ENCODE measurements at places on chromosomes 13 and 19.

DNA sequence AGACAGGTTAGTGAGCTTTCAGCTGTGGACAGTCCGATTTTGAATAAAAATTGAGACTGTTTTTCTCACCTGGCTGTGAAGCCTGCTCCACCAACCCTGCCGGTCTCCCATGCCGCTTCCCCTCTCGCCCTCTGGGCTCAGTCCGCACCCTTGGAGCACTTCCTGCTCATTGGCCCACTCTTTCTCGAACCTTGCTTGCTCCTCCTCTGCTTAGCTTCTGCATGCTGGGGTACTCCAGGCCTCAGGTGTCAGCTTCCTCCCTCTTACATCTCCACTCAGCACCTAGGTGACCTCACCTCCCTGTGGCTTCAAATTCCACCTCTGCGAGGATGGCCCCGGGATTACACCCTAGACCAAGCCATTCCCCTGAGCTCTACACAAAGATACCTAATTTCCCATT is 39.6 kb downstream of the C13orf42 start:
- DNase-seq, result no peak

DNA sequence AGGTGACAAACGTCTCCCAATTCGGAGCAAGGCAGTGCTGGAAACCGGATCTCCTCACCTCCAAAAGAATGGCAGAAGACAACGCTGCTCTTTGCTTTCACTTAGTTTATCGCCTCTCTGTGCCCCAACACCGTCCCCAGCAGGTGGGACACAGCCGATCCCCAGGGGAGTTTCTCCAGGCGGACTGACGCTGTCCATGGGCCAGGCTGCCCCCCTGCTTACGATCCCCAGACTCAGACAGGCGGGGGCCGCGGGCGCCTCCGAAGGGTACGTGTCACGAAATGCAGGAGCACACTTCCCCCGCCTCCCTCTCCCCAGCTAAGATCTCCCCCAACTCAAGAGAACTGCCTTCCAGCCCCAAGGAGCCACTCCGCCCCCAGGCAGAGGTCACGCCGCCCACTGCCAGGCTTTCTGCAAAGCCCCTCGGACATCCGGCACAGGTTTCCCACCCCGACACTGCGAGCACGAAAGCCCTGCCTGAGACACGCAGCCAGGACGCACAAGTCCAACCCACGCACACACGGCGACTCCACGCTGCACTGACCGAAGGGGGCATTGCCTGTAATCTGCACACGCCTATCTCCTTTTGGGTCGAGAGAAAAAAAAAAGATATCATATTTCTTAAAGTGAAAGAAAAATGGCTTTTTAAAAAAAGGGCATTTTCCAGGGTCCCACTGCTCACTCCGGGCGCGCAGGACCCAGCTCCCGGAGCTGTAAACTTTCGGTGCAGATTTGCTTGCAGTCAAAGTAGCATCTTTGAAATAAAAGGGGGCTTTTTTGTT is 2.0 kb downstream of the SPRY2 start:
- peak; percentile 80 for DNase-seq

DNA sequence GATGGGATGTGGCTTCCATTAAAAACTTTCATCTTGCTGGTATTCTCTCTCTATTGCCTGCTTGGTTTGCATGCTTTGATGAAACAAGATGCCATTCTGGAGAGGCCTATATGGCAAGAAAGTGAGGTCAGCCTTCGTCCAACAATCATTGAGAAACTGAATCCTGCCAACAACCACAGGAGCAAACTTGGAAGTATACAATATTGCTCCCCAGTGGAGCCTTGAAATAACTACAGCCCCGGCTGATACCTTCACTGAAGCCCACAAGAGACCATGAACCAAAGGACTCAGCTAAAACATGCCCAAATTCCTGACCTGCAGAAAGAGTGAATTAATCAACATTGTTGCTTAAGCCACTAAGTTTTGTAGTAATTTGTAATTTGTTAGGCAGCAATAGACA is 82.5 kb upstream of the FGF14 start:
- no peak for DNase-seq

DNA sequence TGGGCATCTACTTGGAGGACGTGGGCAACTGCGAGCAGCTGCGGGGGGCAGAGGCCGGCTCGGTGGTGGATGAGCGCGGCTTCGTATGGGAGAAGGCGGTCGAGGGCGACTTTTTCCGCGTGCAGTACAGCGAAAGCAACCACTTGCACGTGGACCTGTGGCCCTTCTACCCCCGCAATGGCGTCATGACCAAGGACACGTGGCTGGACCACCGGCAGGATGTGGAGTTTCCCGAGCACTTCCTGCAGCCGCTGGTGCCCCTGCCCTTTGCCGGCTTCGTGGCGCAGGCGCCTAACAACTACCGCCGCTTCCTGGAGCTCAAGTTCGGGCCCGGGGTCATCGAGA is 10.3 kb upstream of the STRN4 start:
- no peak for DNase-seq

DNA sequence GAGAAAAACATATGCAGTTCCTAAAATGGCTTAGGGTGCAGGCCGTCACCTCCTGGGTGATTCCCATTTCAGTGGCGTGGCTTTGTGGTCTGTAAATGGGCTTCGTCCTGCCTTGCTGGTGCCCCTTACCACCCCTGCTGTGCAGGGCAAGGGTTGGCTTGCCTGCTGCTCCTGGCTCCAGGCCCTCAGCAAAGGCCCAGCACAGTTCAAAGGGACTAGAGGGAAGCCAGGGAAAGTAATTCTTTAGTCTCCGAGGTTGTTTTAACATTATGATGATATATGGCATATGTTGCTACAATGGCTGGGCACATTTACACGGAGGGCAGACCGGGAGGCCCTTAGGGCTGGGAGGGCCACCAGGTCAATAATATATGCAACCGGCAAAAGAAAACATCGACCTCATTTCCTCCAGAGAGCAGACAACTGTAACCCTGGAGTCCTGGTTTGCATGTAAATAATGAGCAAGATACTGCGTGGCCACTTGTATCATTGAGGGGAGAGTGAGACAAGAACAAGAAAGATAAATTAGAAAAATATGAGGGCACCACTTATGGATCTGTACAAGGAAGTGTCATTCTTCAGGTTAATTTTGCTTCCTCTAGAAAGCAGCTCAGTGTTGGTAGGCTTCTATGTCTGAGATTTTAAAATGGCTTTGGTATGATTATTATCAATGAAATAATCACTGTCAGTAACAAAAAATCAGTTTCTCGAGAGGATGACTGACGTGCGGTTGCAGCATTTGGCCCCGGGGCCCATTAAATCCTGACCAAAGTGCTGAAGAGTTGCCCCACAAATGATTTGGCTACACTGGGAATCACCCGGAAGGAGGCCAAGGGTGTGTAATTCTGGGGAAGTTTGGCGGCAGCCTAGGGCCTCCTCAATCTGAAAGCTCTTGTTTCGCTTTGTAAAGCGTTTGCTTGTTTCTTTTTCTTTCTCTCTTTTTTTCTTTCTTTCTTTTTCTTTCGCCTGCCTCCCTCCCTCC is 32.8 kb upstream of the URI1 start:
- DNase-seq, result no peak

DNA sequence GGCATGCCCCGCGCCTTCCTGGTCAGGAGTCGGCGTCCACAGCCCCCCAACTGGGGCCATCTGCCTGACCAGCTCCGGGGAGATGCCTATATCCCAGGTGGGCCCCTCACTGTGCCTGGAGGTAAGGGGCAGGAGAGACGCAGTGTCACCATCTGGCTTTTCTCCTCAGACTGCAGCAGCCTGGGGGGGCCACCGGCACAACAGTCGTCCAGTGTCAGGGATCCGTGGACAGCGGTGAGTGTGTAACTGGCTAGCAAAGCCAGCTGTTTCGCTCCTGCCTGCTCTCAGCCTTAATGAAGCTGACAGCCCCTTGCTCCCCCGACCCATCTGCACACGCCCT is 227 bp downstream of the OVOL3 start:
- DNase-seq, result no peak

GRCh38 chr19:19276851-19277250 is 3.8 kb upstream of the TM6SF2 start:
- DNase-seq, result no peak

GRCh38 chr13:111897178-111897845 is 169.6 kb upstream of the SOX1 start:
- DNase-seq, result no peak

DNA sequence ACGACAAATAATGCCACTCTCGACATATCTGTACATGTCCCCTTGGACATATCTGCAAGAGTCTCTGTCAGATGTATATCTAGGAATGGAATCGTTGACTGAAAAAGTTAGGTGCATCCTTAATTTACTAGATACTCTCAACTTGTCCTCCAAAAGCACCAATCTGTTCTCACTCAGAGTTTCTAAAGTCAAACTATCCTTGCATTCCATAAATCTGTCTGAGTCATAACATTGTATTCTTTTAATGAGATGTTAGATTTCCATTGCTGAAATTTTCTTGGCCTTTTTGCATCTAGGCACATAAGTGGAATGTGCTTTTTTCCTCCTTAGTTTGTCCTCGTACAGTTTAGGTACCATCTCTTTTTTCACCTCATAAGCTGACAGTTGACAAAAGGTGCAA is 139.8 kb downstream of the PTPRS start:
- DNase-seq, result no peak

- no peak for DNase-seq
Measured at GRCh38 chr19:2317756-2318155, 9.8 kb upstream of the LINGO3 start.

- DNase-seq, result no peak
Measured at GRCh38 chr19:4372165-4373012, 28.0 kb downstream of the SH3GL1 start.

DNA sequence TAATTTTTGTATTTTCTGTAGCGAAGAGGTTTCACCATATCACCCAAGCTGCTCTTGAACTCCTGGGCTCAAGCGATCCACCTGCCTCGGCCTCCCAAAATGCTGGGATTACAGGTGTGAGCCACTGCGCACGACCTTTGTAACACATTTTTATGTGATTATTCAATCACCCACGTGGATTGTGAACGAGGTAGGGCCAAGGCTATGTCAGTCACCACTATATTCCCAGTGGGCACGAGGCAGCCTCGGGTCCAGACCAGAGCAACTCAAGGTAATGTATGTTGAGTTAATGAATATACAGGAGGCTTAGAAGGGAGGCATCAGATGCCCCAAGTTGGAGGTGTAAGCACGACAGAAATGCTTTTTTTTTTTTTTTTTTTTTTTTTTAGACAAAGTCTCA is 8.9 kb downstream of the PTGIR start:
- DNase-seq, result no peak

DNA sequence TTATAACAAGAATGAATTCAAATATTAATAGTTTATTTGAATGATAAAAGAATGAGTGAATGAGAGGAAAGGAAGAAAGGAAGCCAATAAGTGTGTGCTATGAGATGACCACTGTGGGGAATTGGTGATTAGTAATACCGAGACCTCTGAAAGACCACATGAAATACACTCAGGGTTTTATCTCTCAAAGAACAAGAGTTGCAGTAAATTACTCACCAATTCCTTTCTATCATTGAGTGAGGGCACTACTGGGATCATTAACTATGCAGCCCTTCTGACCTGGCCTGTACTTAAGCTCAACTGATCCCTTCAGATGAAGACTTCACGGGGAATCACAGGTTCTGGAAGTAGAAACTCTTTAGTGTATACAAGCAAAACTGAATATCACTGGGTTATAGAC is 1636.1 kb downstream of the SLITRK5 start:
- DNase-seq, result no peak
